Spinal cord (tissue), 10 donors: ENCODE measurements at places on chromosomes 4 and X. TPM values are rescaled to one million over a fixed set of nuclear protein-coding genes. Genes with fewer than 3 reads are reported as not detected.

GRCh38 chr4:40875507-40876150, 125.9 kb downstream of the NSUN7 start:
- H3K27ac ChIP-seq: no peak overlapping the region
- DNase-seq: no peak
- H3K36me3 ChIP-seq: peaks cover 3% of the 10 kb centered on the region
- no peaks in the 10 kb centered on the region for H3K27me3 ChIP-seq

DNA sequence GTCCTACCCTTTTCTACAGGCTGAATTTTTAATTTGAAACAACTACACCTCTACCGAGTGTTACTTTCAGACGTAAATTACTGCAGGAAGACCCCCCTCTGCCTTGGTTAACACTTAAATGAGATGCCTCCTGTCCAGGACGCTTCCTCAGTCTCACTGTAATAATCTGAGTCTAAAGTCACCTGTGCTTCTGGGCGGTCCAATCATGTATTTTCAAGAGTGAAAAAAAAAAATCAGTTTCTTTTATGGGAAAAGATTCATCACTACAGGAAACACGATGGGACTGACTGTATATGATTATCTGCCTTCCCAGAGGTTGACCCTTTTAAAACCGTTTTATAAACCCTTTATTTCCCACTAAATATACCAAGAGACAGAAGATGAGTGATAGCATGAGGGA, 776 bp downstream of the RBM47 start:
- peaks cover 12% of the 10 kb centered on the region for H3K4me1 ChIP-seq
- peak overlapping the region; percentile 30 for H3K4me3 ChIP-seq
- peaks cover 27% of the 10 kb centered on the region for H3K27me3 ChIP-seq
- DNase-seq: no peak
- no peaks in the 10 kb centered on the region for H3K36me3 ChIP-seq
- H3K27ac ChIP-seq: no peak overlapping the region

- no peak for DNase-seq
- H3K36me3 ChIP-seq: no peaks in the 10 kb centered on the region
- no peak overlapping the region for H3K27ac ChIP-seq
- H3K4me3 ChIP-seq: no peak overlapping the region
- H3K27me3 ChIP-seq: no peaks in the 10 kb centered on the region
- peaks cover 9% of the 10 kb centered on the region for H3K4me1 ChIP-seq
These were observed 6.0 kb upstream of the IDS start for GRCh38 chrX:149511081-149511480.

GRCh38 chr4:3449047-3449573, 7.3 kb downstream of the HGFAC start:
- H3K4me1 ChIP-seq: no peaks in the 10 kb centered on the region
- DNase-seq: no peak
- H3K4me3 ChIP-seq: no peak overlapping the region
- H3K36me3 ChIP-seq: peaks cover 55% of the 10 kb centered on the region

COL25A1 gene
- 33.6 TPM for total RNA-seq

BEND2 gene
- total RNA-seq: 0.10 TPM

DNA sequence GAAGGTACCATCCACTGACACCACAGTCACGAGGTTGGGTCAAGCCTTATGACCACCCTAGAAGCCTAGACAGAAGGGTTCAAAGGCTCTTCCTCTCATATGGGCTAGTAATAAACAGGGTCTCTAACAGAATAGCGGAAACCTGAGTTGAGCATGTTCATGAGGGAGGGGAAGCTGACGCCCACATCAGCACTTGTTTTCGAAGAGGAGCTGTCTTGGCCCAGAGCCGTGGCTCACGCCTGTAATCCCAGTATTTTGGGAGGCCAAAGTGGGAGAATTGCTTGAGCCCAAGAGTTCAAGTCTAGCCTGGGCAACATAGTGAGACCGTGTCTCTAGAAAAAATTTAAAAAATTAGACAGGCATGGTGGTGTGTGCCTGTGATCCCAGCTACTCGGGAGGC, 21.5 kb upstream of the TMSB4X start:
- no peaks in the 10 kb centered on the region for H3K36me3 ChIP-seq
- H3K27ac ChIP-seq: no peak overlapping the region
- H3K27me3 ChIP-seq: peaks cover 5% of the 10 kb centered on the region
- no peak for DNase-seq
- H3K4me3 ChIP-seq: no peak overlapping the region

TEX13C gene
- not detected for total RNA-seq

DNA sequence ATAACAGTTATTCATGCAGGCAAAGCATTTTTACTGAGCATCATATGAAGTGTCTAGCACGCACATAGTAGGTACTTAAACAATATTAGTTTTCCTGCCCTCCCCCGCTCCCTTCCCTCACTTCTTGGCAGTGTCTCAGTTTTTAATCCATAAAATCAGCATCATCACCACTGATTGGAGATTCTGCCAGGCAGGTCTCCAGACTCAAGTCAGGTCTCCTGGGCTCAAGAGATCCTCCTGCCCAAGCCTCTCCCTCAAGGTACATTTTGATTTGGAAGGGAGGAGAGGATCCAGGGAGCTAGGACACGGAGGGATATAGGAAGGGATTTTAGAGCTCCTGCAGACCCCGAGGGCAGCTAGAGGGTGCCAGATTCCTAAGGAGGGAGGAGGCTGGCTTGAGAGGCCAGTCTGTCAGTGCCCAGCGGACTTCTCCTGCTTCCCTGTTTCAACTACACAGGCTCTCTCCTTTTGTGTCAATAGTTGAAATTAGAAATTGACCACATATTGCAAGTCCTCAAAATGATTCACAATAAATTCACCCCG, 4.4 kb upstream of the FAT1 start:
- H3K27ac ChIP-seq: no peak overlapping the region
- peaks cover 23% of the 10 kb centered on the region for H3K4me1 ChIP-seq
- no peaks in the 10 kb centered on the region for H3K36me3 ChIP-seq
- DNase-seq: no peak
- peaks cover 5% of the 10 kb centered on the region for H3K27me3 ChIP-seq

MAGEA10 gene
- total RNA-seq: not detected

USP51 gene
- total RNA-seq: 12.0 TPM

GAGE12D gene
- total RNA-seq: not detected

GRCh38 chr4:42541647-42542046, 115.3 kb downstream of the ATP8A1 start:
- H3K4me1 ChIP-seq: no peaks in the 10 kb centered on the region
- DNase-seq: no peak
- H3K36me3 ChIP-seq: no peaks in the 10 kb centered on the region
- no peak overlapping the region for H3K4me3 ChIP-seq

- no peak overlapping the region for H3K27ac ChIP-seq
- H3K4me3 ChIP-seq: no peak overlapping the region
- DNase-seq: no peak
- H3K27me3 ChIP-seq: no peaks in the 10 kb centered on the region
These were observed 434.4 kb upstream of the FAM47C start for GRCh38 chrX:36573720-36574119.

- H3K4me3 ChIP-seq: no peak overlapping the region
- no peaks in the 10 kb centered on the region for H3K27me3 ChIP-seq
- peaks cover 35% of the 10 kb centered on the region for H3K4me1 ChIP-seq
- H3K27ac ChIP-seq: no peak overlapping the region
These were observed 133.1 kb downstream of the HMX1 start for GRCh38 chr4:8738471-8738931.

- no peak for DNase-seq
- no peaks in the 10 kb centered on the region for H3K36me3 ChIP-seq
- H3K4me3 ChIP-seq: no peak overlapping the region
- H3K27ac ChIP-seq: no peak overlapping the region
These were observed 68.9 kb upstream of the NDP start for GRCh38 chrX:44042116-44042515.

- peak overlapping the region; percentile 40 for H3K27ac ChIP-seq
- peaks cover 41% of the 10 kb centered on the region for H3K4me1 ChIP-seq
- H3K4me3 ChIP-seq: no peak overlapping the region
- H3K36me3 ChIP-seq: peaks cover 12% of the 10 kb centered on the region
- no peaks in the 10 kb centered on the region for H3K27me3 ChIP-seq
- no peak for DNase-seq
These were observed 21.6 kb downstream of the SCD5 start for GRCh38 chr4:82776925-82777542.
